Activated CD8-positive, alpha-beta memory T cell treated with anti-CD3 and anti-CD28 coated beads for 4 hours (primary cell): ENCODE measurements at places on chromosomes 1 and 21.

DNA sequence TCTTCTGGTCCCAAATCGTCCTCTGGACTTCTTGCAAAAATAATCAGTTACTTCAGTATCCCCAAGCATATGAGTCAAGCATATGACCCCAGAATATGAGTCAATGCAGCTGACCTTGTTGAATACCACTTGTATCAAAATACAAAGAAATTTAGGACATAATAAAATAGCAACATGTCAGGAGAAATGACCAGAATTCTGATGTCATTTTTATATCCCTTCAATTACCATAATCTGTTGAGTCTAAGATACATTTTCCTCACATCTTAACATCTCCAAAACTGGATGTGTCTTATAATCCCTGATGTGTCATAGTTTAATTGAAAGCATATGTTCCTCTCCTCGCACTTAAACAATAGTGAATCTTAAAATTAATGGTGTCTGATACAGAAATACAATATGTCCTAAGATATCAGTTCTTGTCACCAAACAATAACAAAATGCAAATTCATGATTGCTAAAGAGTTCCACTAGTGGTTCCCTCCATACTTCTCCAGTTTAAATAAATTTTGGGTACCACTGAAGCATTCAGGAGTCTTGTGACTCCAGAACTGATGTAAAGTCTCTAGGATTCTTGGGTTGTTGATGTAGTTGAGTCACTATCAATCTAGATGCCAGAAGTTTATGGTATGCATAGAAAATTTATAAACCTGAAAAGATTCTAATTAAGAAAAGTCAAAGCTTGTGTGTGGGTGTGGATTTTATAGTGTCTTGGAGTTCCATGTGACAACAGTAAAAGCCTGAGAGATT, 41.8 kb downstream of the KIFAP3 start:
- no peak for DNase-seq

GRCh38 chr1:246265481-246265880, 241.6 kb downstream of the SMYD3 start:
- DNase-seq, result no peak

GRCh38 chr1:60636946-60637345, 445.4 kb upstream of the NFIA start:
- DNase-seq, result no peak

DNA sequence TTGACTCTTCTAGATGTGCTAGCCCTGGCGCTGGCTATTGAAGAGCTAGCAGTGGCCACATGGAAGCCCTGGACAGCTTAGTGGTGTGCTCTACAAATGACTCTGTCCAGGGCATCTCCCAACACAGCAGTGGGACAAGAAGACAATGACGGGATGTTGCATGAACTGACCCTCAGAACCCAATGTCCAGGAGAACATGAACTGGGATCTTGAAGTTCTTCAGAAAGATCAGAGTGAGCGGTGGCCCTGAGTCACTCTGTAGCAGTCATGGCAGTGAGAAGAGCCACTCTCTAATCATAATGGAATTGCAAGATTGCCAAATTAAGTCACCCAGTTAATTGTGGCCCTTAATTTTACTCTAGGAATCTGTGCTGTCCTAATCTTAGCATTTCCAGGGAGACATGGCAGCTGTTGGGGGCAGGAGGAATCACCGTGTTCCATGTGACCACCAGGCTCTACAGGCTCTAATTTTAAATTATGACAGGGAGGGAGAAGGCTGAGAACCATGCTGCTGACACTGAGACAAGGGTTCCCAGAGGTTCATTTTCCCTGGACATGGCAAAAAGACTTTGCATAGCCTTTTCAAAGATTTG, 10.2 kb upstream of the OBSCN start:
- no peak for DNase-seq

- no peak for DNase-seq
Measured at GRCh38 chr1:168316142-168316541, 35.5 kb downstream of the TBX19 start.

- DNase-seq, result no peak
Measured at GRCh38 chr21:43372663-43373361, 54.1 kb downstream of the SIK1 start.

DNA sequence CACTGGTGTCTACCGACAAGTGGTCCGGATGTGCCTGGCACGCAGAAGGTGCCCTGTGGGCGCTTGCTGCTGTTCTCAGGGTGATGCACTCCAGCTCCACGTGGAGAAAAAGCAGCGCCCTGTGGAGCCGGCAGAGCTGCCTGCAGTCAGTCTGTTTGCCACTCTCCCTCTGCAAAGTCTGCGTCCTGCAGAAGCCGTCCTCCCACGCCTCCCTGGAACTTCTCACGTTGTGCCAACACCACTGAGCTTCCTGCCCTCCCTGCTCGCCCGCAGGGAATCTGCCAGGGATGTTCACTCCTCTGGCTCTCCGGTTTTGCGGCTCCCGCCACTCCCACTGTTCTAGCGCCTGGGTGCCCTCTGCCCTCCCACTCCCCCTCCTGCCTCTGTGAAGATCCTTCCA, 19.8 kb upstream of the UBXN10 start:
- no peak for DNase-seq

- DNase-seq, result no peak
Measured at GRCh38 chr1:117817629-117818028, 111.8 kb downstream of the GDAP2 start.

DNA sequence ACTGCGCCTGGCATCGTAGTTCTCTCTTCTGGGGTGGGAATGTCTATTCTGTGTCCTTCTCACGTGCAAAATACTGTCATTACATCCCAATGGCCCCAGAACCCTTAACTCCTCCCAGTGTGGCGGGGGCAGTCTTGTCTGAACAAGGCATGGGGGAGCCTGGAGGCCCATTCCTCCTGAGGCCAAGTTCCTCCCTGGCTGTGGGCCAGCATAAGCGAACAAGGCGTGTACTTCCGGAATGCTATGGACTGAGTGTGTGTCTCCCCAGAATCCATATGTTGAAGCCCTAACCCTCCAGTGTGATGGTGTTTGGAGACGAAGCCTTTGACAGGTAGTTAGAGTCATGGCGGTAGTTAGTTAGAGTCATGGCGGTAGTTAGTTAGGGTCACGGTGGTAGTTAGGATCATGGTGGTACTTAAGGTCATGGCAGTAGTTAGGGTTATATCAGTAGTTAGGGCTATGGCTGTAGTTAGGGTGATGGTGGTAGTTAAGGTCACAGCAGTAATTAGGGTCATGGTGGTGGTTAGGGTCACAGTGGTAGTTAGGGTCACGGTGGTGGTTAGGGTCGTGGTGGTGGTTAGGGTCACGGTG, 71.0 kb downstream of the PRKCZ start:
- DNase-seq, result no peak

GRCh38 chr21:28458446-28458845, 534.2 kb downstream of the LTN1 start:
- DNase-seq, result no peak

- no peak for DNase-seq
Measured at GRCh38 chr1:113451710-113452109, 61.4 kb downstream of the MAGI3 start.

- DNase-seq, result no peak
Measured at GRCh38 chr1:151246786-151247185, 7.7 kb upstream of the PSMD4 start.

- DNase-seq, result no peak
Measured at GRCh38 chr21:45291613-45292398, 4.1 kb upstream of the POFUT2 start.

- no peak for DNase-seq
Measured at GRCh38 chr1:207908107-207908734, 2.7 kb downstream of the CD34 start.

DNA sequence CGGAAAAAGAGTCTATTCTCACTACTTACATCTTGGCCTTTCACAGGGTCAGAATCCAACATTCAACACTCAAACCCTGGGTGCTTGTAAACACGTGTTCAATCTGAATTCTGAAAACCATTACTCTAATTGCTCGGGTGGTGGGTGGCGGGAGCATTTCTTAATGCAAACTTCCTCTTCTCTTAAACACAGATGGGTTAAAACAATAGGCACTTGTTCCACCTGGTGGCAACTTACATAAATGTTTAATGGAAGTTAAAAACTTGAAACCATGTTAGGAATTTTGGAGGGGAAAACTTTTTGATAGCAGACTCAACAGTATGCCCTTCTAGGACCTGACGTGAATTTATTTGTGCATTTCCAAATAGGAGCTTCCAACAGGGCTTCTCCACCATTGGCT, 23.4 kb upstream of the TDRD10 start:
- no peak for DNase-seq

DNA sequence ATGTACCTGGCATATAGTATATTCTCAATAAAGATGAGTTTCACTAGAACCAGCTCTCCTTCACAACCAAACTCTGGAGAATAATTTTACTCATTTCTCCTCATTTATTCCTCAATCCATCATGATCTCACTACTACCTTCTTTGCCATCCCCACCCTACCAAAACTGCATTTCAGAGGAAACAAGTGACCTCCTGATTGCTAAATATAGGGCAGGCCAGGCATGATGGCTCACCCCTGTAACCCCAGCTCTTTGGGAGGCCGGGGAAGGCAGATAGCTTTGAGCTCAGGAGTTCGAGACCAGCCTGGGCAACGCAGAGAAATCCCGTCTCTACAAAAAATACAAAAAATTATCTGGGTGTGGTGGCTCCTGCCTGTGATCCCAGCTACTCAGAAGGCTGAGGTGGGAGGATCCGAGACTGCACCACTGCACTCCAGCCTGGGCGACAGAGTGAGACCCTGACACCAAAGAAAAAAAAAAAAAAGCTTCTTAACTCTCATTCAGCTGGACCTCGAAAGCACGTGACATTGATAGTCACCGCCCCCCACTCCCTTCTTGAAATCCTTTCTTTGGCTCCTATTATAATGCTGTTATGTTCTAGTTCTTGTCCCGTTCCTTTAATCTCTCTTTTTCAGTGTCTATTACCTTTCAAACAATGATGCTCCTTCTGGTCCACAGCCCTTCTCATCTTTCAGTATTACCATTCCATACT, 2.1 kb downstream of the TESK2 start:
- no peak for DNase-seq

DNA sequence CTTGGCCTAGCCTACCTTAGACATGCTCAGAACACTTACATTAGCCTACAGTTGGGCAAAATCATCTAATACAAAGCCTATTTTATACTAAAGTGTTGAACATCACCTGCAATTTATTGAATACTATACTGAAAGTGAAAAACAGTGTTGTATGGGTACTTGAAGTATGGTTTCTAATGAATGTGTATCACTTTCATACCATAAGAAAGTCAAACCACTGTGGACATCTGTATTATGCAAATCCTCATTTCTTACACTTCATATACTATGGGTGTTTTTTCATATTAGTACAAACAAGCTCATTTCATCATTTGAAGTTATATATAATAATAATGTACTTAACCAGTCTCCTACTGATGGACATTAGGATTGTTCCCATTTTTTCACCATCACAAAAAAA, 41.2 kb downstream of the TDRD5 start:
- no peak for DNase-seq
